Osteoblast (primary cell): ENCODE measurements at places on chromosomes 6 and 20. TPM values are rescaled to one million over a fixed set of nuclear protein-coding genes. Genes with fewer than 3 reads are reported as not detected.

Gene BPIFA1
- total RNA-seq: not detected in 2 replicates

Gene ERMARD
- 21.4 and 23.3 TPM in 2 replicates for total RNA-seq

Gene DDO
- 3.6 and 5.9 TPM in 2 replicates for total RNA-seq

Gene CPNE5
- total RNA-seq: under 0.01 TPM in 1 of 2 replicates, not detected in the other

Gene RSPO4
- not detected in 2 replicates for total RNA-seq

DNA sequence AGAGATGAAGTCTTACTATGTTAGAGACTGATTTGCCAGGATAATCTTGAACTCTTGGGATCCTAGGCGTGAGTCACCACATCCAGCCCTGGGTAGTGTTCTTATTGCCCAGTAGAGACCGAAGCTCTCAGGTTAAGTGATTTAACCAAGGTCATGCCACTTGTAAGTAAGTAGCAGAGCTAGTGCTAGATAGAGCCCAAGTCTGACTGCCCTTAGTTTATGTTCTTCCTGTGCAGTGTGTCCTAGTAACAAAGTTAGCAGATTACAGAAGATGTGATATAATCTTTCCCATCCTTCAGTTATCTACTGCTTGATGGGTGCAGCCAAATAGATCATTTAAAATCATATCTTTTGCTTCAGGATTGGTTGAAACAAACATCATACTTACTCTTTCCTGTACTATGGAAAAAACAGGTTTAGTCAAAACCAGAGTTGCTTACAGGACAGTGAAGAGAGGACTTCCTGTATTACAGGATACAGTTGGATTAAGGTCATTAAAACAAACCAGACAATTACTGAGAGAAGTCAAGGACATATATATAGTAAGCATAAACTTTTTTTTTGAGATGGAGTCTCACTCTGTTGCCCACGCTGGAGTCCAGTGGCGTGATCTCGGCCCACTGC is 9.5 kb upstream of the PABPC1L start:
- peaks cover 44% of the 10 kb centered on the region for H3K36me3 ChIP-seq
- no peak for DNase-seq
- H3K4me1 ChIP-seq: peaks cover 17% of the 10 kb centered on the region
- no peak overlapping the region for H3K4me3 ChIP-seq
- no peaks in the 10 kb centered on the region for H3K27me3 ChIP-seq

- no peak overlapping the region for H3K27ac ChIP-seq
- peaks cover 6% of the 10 kb centered on the region for H3K4me1 ChIP-seq
- no peaks in the 10 kb centered on the region for H3K27me3 ChIP-seq
- DNase-seq: no peak
- no peak overlapping the region for H3K4me3 ChIP-seq
- no peaks in the 10 kb centered on the region for H3K36me3 ChIP-seq
These were observed 95.6 kb downstream of the UST start for GRCh38 chr6:148842296-148843019.
